ENCODE measurements at places on chromosomes 4 and X.

- DNase-seq: no peak
Observed at GRCh38 chr4:6123541-6123940, 76.8 kb downstream of the JAKMIP1 start.

- no peak for DNase-seq
Observed at GRCh38 chr4:107725281-107725859, 5.3 kb upstream of the PAPSS1 start.

- no peak for DNase-seq
Observed at GRCh38 chr4:1260418-1261106, 11.6 kb upstream of the CTBP1 start.

- no peak for DNase-seq
Observed at GRCh38 chrX:37690119-37690518, 4.5 kb downstream of the XK start.

DNA sequence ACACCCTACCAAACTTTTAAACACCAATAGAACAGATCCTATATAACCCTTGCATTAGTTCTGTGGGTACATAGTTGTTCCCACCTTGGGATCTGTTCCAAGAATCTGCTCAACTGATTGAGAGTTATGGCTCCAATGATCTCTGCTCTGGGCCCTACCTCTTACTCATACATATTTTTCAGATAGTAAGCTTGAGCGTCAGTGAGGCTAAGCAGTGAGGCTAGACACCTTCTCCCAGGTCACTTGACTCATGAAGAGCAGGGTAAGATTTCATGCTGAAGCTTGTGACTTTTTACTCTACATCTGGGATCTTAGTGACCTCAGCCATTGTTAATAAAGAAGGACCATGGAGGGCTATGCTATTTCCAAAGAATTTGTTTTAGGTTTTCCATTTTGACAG lies 23.1 kb upstream of the TNIP3 start:
- DNase-seq: no peak

GRCh38 chr4:41141900-41142299 lies 72.4 kb downstream of the APBB2 start:
- no peak for DNase-seq

DNA sequence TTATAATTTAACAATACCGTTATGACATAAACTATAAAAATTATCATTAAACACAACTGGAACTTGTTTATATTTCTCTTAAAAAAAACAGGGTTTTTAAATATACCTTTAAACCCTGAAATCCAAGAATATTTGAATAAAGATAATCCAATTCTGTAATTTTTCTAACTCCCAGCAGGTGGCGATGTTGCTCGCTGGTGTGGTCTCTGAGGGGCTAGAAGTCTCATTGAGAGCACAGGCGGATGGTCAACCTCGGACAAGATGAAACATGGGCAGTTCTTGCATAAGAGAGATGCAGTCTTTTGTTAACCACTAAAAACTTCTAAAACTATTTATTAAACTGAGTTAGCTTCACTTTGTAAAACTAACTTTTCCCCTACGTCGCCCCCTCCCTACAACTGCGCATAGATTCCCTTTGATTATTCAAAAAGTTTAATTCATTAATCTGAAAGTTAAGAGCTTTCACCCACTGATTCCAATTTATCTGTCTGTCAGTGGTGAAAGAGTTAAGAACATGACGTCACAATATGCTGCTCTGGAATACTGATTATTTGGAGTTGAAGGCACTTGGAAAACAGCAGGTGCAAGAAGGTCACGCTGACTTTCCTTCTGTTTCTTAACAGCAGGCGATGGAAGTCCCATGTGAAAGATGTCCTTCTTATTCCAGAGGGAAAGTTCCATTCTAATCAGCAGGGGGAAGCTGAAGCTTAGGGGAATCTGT lies 29.5 kb downstream of the DMP1 start:
- DNase-seq: peak; percentile 2
